ENCODE measurements at places on chromosomes 7 and 10. TPM values are rescaled to one million over a fixed set of nuclear protein-coding genes. Genes with fewer than 3 reads are reported as not detected.

- no peak overlapping the region for H3K27ac ChIP-seq
- H3K4me1 ChIP-seq: no peaks in the 10 kb centered on the region
- DNase-seq: no peak
- no peaks in the 10 kb centered on the region for H3K36me3 ChIP-seq
These were observed 388.3 kb downstream of the KIF20B start for GRCh38 chr10:90089719-90090118.

DNA sequence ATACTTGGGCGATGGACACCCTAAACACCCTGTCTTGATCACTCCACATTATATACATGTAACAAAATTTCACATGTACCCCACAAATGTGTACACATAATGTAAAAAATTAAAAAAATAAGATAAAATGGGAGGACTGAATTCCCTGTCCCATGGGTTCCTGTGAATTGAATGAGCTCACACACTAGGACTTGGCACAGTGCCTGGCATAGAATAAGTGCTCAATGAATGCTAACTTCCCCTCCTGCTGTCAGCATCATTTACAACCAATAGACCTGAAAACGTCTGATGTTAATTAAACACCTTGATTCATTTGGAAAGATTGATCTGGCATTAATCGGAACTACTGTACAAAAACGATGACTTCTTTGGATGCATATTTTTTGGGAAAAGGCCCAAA, 117.3 kb upstream of the ZNF438 start:
- no peak for DNase-seq
- no peaks in the 10 kb centered on the region for H3K36me3 ChIP-seq
- no peak overlapping the region for H3K27ac ChIP-seq

GRCh38 chr7:109343678-109344077, 774.0 kb downstream of the DNAJB9 start:
- H3K36me3 ChIP-seq: no peaks in the 10 kb centered on the region
- H3K27ac ChIP-seq: no peak overlapping the region
- H3K27me3 ChIP-seq: no peaks in the 10 kb centered on the region
- no peak for DNase-seq
- no peaks in the 10 kb centered on the region for H3K4me1 ChIP-seq
- H3K4me3 ChIP-seq: no peak overlapping the region

GRCh38 chr10:43557214-43557613, 17.2 kb downstream of the ZNF239 start:
- H3K36me3 ChIP-seq: peaks cover 11% of the 10 kb centered on the region
- H3K27ac ChIP-seq: no peak overlapping the region
- DNase-seq: no peak
- H3K4me1 ChIP-seq: no peaks in the 10 kb centered on the region
- H3K27me3 ChIP-seq: no peaks in the 10 kb centered on the region

- no peaks in the 10 kb centered on the region for H3K36me3 ChIP-seq
- no peaks in the 10 kb centered on the region for H3K4me1 ChIP-seq
- no peak overlapping the region for H3K27ac ChIP-seq
- no peak for DNase-seq
These were observed 90.3 kb upstream of the PARD3 start for GRCh38 chr10:34905200-34905927.

- H3K36me3 ChIP-seq: no peaks in the 10 kb centered on the region
- no peak overlapping the region for H3K4me3 ChIP-seq
- peaks cover 20% of the 10 kb centered on the region for H3K4me1 ChIP-seq
- H3K27ac ChIP-seq: no peak overlapping the region
- H3K27me3 ChIP-seq: no peaks in the 10 kb centered on the region
These were observed 45.4 kb downstream of the FAM53B start for GRCh38 chr10:124698545-124699469.

UPK3B gene
- 0.33 TPM for total RNA-seq

GFRA1 gene
- 14.2 TPM for total RNA-seq

Data from liver (tissue), 10 donors.